ENCODE measurements at places on chromosomes 5 and 9.

DNA sequence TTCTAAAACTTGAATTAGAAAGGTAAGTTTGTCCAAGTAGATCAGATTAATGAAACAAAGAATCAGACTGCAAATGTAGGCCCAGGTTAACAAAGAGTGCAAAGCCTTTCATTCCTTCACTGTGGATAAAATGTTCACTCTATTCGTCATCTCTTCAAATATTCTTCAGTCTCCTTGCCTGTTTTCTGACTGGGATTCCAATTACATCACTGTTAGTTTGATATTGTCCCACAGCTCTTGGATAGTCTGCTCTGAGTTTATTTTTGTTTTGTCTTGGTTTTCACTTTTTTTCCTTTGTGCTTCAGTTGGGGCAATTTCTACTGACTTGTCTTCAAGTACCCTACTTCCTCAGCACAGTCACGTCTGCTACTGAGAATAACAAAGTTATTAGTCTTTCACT lies 38.5 kb upstream of the GZMA start:
- DNase-seq = no peak

DNA sequence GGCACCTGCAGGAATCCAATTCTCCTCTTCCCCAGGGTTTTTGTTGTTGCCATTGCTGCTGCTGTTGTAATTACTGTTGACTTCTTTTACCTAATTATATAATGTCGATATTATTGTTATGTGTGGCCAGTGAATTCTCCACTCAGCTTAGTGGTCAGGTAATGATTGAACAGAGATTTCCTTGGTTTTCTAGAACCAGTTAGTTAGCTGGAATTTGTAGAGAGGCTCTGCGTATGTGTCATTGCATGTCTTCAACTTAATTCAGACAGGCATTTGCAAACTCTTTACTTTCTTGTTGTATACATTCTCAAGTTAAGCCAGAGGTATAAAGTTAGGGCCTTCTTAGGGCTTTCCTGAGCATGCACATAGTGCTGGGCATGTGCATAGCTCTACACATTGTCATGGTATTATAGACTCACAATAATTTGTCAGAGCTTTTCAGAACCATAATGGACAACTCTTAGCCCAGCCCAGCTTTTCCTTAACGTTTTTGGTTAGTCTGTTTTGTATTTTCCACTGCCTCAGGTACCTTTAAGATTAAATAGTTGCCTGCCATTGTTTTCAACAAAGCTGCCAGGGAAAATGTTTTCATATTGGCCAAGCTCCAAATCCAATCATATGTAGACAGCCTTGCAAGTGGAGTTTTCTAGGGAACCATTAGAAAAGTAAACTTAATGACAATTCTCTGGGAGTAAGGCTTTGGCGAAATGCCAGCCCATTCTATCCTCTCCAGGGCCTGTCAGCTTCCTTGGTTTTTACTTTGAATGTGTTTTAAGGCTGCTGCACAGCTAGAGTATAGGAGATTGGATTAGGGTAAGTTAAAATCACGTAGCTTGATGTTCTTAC lies 68.1 kb downstream of the UBE2R2 start:
- DNase-seq = no peak

GRCh38 chr5:157252711-157253465 lies 13.0 kb upstream of the CYFIP2 start:
- no peak for DNase-seq

- DNase-seq = no peak
Observed at GRCh38 chr5:138716456-138716924, 36.7 kb upstream of the CTNNA1 start.

DNA sequence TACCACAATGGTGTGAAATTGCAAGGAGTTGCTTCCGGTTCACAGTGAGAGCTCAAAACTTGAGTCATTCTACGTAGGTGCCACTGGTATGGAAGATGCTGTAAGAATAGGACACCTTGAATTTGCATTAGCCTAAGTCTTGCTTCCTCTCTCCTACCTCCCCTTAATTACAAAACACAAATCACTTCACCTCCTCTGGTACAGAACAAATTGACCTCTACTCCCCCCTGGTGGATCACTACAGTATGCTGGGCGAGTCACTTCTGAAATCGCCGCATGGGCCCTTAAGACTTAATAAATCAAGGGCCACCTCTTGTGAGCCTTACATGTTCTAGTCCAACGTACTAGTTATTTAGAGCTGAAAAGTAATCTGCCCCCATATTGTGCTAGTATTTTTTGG lies 145.3 kb upstream of the SMARCA2 start:
- DNase-seq = no peak

- no peak for DNase-seq
Observed at GRCh38 chr5:150619359-150620230, 20.9 kb upstream of the SYNPO start.

DNA sequence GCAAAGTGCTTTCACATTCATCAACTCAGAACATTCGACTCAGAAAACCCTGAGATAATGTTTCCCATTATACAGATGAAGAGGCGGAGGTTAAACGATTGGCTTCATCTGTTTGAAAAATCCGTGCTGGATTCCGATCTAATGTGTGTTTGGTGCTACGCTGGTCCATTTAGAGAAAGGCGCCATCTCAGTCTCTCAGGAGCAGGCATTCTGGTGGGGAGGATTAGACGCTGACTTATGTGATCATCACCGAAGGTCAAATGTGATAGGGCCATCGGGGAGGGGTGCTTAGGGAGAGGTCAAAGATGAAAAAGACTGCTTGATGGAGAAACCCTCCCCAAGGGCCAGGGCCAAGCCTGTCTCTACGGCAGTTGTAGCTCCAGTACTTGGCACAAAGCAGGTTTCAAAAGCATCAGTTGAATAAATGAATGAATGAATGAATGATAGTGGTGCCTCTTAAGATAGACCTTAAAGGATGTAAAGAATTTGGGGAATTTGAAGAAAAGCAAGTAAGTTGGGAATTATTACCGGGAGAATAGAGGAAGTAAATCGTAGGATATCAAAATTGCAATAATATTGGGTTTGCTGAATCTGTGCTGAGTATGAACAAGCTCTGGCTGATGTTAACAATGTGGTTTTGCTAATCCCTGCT lies 160.6 kb upstream of the SHB start:
- DNase-seq = no peak

Data from urinary bladder (tissue), 4 donors.